ENCODE measurements at places on chromosomes 3 and 15. TPM values are rescaled to one million over a fixed set of nuclear protein-coding genes. Genes with fewer than 3 reads are reported as not detected.

- peak; percentile 64 for DNase-seq
These were observed 103.1 kb downstream of the HCN4 start for GRCh38 chr15:73265536-73266153.

DNA sequence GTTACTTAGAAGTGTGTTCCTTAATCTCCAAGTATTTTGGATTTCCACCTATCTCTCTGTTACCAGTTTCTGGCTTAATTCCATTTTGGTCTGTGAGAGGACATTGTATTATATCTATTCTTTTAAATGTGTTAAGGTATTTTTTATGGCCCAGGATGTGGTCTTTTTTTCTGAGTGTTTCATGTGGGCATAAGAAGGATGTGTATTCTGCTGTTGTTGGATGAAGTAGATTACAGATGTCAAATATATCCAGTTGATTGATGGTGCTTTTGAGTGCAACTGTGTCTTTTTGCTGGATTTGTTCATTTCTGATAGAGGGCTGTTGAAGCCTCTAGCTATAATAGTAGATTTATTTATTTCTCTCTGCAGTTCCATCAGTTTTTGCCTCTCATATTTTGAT, 136.5 kb upstream of the AZI2 start:
- no peak for DNase-seq

GRCh38 chr3:37181756-37182155, 7.4 kb upstream of the LRRFIP2 start:
- DNase-seq = no peak

DNA sequence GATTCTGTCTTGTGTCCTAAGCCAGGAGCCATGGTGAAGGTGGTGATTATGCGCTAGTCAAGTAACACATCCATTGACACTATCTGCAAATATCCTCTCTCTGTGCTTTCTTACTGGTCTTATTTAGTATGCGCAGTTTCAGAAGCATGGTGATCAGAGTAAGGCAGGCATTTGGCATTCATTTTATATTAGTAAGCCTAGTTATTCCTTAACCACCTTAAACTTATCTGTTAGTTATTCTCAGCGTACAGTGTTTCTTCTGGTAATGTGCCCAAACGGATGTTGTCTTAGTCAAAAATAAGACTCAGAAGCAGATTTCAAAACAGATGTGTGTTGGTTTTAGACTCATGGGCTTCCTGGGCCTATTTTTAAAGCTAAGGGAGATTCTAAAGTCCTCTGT, 329.2 kb downstream of the GRM7 start:
- no peak for DNase-seq

DNA sequence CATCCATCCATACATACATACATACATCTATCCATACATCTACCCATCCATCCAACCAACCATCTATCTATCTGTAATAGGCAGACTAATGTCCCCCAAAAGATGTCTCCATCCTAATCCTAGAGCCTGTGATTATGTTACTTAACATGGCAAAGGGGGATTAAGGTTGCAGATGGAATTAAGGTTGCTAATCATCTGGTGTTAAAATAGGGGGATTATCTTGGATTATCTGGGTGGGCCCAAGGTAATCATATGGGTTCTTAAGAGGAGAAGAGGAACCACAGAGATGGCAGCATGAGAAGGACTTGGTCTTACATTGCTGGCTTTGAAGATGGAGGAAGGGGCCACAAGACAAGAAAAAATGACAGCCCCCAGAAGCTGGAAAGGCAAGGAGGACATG, 14.7 kb upstream of the RPL29 start:
- DNase-seq = no peak

DNA sequence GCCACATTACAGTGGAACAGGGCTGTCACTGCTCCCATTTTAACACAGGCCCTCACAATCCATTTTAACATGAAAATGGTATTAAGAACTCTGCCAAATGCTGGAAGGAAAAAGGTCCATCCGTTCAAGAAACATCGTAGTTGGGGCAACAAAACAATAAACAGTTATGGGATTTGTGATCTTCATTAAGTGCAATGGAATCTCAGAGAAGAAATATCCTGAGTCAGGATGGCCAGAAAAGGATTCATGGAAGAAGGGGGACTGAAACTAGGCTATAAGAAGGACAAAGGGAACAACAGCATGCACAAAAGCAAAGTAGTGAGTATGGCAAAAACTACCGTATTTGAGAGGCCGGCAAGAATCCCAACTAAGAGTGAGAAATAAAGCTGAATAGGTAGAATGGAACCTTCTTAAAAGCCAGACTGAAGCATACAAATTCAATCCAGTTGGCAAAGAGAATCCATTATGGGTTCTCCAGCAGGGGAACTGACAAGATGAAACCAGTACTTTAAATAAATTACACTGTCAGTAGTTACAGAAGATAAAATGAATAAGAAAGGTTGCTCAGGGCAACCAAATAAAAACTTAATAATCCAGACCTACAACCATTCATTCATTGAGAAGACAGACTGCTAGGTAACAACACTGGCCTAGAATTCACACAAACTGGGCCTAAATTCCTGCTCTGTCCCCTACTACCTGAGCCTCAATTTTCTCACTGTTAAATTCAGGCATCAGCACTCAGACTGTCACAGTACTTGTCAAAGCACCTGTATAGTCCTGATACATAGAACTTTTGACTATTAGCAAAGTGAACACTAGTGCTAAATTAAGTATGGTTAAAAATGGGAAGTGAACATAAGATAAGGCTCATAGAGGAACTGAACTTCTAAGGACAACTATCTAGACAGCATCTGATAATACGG, 6.3 kb downstream of the TBL1XR1 start:
- no peak for DNase-seq

DNA sequence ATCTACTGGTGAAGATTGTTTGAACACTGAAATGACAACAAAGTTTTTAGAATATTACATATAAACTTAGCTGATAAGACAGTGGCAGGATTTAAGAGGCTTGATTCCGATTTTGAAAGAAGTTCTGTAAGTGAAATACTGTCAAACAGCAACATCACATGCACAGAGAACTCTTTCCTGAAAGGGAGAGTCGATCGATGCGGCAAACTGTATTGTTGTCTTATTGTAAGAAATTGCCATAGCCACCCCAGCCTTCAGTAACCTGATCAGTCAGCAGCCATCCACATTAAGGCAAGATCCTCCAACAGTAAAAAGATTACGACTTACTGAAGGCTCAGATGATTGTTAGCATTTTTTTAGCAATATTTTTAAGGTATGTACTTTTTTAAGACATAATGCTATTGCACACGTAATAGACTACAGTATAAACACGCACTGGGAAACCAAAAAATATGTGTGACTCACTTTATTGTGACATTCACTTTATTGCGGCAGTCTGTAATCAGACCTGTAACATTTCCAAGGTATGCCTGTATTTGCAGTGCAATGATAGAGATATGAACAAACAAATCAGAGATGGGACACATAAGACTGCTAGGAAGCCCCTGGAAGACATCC, 225.6 kb upstream of the UBE2E1 start:
- DNase-seq = no peak

DNA sequence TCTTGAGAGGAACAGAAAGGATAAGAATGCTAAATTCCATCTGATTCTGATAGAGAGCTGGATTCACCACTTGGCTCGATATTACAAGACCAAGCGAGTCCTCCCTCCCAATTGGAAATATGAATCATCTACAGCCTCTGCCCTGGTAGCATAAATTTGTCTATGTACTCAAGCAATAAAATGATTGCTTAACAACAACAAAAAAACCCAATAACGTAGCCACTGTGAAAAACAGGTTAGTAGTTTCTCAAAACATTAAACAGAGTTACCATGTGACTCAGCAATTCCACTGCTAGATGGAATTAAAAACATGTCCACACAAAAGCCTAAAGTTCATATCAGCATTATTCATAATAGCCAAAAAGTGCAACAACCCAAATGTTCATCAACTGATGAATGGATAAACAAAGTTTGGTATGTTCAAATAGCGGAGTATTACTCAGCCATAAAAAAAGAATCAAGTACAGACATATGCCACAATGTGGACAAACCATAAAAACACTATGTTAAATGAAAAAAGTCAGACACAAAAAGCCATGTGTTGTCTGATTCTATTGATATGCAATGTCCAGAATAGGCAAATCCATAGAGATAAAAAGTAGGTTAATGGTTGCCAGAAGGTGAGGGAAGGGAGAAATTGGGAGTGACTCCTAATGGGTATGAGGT, 16.8 kb downstream of the BCL2L10 start:
- DNase-seq = no peak

DNA sequence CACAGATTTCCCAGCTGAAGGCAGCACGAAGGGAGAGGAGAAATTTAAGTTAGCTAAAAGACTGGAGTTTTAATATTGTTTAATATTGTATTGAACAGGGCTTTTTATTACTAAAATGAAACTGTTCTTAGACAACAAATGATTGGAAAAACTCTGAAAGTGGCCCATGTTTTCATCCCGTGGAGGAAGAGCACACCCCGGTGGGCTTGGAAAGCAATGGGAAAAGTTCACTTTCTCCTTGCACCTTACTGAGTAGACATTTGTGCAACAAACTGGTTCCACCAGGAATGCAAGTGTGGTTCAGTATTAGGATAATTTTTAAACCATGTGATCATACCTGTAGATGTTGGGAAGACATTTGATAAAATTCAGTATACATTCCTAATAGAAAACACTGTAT, 8.2 kb upstream of the ESYT3 start:
- peak; percentile 55 for DNase-seq

- no peak for DNase-seq
These were observed 227.7 kb downstream of the ROBO2 start for GRCh38 chr3:77267589-77267988.

GRCh38 chr15:90581771-90582352, 52.1 kb downstream of the CRTC3 start:
- DNase-seq = no peak

GRCh38 chr3:61864886-61865285, 303.5 kb downstream of the PTPRG start:
- DNase-seq = no peak

DNA sequence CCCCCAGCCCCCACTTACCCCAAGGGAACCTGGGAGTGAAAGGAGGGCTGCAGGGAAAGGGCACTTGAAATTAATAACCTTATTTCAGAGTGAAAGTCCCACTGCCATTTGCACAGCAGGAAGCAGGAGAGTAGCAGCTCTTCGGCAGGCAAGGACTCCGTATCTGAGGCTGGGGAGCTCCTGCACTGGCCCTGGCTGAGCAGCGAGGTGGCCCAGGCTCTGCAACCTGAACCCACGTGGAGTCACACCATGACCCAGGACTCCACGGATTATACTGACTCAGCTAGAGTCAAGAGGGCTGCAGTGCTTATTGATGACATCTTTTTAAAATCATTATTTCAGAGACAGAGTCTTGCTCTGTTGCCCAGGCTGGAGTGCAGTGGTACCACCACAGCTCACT, 214.5 kb downstream of the XXYLT1 start:
- no peak for DNase-seq

GRCh38 chr3:47884603-47885002, 81.7 kb downstream of the DHX30 start:
- DNase-seq = no peak

DNA sequence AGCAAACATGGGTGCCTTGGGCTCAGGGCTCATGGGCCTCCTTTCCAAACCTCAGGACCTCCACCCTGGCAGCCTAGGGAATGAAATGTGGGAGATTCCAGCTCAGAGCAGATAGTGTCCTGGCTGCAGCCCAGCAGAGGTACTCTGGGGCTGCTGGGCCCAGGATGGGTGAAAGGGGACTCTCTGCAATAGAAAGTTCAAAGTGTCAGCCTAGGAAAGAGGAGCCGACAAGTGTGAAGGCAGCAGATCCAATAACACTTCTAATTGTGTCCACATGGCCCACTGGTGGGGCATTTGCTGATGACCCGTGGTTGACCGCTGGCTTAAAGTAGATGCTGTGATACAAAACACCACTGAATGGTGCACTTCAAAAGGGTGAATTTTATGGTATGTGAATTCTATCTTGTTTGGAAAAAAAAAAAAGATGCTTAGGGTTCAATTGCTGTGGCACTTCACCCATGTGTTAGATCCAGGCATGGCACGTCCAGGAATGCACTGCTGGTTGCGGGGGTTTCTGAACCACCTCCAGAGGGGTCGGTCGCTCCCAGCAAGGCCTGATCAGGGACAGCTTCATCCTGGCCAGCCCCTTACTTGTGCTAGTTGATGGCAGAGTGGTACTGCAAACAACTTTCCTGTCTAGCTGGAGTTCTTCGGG, 20.9 kb downstream of the AMOTL2 start:
- DNase-seq = no peak

DNA sequence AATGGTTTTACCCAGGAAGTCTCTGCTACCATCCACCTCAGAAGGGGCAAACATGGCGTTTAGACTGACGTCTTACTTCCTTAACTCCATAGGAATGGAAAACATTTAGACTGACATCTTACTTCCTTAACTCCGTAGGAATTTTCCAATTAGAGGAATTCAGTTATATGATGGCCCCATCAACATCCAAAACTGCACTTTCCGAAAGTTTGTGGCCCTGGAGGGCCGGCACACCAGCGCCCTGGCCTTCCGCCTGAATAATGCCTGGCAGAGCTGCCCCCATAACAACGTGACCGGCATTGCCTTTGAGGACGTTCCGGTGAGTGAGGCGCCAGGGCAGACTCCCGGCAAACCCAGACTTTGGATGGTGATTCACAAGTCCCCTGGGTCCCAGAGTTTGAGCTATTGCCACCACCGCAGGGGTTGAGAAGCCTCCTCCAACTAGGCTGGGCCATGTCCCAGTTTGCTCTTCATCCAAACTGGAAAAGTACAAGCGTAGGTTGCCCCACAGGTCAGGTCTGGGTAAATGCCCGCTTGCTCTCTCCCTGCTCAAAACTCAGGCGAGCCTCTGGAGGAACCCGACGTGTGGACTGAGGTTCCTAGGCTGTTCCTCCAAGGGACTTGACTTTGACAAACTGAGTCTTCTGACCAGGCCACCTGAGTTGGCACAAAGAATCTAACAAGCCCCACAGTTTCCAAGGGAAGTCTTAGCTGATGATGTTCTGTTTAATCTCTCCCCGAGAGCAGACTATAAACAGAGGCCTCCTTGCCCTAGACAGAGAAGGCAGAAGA, 57.7 kb downstream of the MESD start:
- DNase-seq = peak; percentile 6

- DNase-seq = no peak
These were observed 90.1 kb downstream of the FBN1 start for GRCh38 chr15:48555241-48555881.

DNA sequence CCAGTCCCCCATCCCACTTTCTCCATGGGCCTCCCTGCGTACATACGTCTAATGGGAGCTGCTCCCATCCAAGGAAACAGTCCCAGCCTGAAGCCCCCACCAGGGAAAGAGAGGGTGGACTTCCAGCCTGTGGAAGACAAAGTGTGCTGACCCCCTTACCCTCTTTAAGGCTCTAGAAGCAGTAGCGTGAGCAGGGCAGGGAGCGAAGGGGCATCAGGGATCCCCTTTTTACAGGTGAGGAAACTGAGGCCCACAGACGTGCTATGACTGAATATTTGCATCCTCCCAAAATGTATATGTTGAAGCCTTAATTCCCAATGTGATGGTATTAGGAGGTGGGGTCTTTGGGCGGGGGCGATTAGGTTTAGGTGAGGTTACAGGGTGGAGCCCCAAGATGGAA, 83.4 kb downstream of the TOP2B start:
- no peak for DNase-seq

CXCR6 gene
- 2.4 TPM for total RNA-seq

INKA1 gene
- total RNA-seq = 6.1 TPM

PLCH1 gene
- total RNA-seq = 14.2 TPM

SLC25A38 gene
- 26.7 TPM for total RNA-seq

FBXL22 gene
- 2.2 TPM for total RNA-seq

AEN gene
- 15.4 TPM for total RNA-seq

MYH15 gene
- total RNA-seq = 0.18 TPM

SCG3 gene
- total RNA-seq = 1.3 TPM

ANXA2 gene
- 1,294 TPM for total RNA-seq

GPR149 gene
- not detected for total RNA-seq

CCDC39 gene
- total RNA-seq = 5.1 TPM

Data from lung (tissue), 17 donors.